RCC 7860 (cell line): ENCODE measurements at places on chromosomes 6 and 20.

GRCh38 chr20:44750081-44750805 is 4.6 kb downstream of the KCNK15 start:
- DNase-seq, result no peak

- no peak for DNase-seq
Measured at GRCh38 chr6:17486680-17487079, 93.3 kb downstream of the CAP2 start.

DNA sequence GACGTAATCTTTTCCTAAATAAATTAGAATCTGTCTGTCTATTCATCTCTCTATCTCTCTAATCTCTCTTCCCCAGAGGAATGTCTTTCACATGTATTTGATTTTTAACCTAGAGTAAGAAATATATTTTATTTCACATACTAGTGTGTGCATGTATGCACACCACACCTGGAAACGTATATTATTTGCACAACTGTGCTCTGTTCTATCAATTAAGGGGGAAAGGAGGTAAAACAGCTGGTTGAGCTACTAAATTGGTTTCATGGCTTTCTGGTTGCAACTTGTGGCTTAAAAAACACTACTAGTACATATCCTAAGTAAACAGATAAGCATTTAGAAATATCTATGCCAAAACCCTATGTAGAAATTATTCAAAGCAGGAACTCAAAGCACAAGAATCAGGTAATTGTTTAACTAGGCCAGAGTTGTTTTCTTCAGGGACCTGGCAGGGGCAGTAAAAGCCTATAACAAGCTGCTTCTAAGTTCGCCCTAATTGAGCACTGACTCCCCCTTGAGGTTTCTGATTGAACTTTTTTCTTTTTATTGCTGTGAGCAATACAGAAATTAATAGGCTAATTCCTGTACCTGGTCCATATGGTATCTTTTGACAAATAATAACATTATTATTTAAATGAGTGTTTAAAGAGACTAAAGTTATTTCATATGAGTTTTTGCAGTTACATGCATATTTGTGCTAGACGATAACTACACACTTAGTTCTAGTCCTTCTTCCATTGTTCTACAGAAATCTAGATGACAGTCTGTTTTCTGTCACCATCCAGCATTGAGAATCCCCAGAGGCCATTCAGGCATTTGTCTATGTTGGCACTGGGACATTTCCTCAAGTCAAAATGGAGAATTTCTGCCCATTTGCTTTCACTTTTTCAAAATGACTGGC is 88.6 kb downstream of the MCHR2 start:
- DNase-seq, result peak; percentile 19

DNA sequence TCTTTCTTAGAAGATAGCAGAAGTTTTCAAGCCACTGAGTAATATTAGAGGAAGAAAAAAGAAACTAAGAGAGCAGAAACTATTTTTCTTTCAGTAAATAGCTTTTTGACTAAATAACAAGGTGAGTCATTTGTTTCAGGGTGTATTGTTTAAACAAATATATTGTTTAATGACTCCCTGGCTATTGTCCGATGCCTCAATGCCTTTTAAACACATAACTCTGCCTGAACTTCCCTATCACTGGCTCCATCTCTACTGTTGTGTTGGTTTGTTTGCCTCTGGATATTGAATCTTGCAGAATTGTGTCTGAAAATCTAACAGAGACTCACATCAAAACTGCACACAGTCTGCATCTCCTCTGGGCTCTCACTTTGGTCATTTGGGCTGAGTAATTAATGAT is 19.6 kb upstream of the CLIC5 start:
- DNase-seq, result no peak

- no peak for DNase-seq
Measured at GRCh38 chr6:12806796-12807195, 90.2 kb downstream of the PHACTR1 start.

GRCh38 chr6:113077794-113078193 is 730.7 kb downstream of the RFPL4B start:
- DNase-seq, result no peak

DNA sequence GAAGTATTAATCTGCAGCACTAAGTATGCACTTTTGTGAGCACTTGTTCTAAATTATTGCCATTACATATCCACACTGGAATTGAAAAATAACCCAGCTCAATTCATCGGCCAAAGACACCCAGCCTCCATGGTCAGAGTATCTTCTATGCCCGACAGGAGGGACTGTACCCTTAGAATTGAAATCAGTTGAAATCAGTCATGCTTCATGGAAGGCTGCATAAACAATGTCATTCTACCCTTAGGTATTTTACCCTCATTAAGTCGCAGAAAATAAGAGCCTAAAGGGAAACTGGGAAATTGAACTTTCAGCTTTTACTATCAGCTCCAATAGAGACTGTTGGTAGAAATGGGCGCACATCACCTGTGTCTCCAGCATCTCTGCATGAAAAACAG is 2.9 kb upstream of the RAMACL start:
- no peak for DNase-seq

GRCh38 chr6:88179692-88180091 is 13.5 kb upstream of the CNR1 start:
- no peak for DNase-seq

DNA sequence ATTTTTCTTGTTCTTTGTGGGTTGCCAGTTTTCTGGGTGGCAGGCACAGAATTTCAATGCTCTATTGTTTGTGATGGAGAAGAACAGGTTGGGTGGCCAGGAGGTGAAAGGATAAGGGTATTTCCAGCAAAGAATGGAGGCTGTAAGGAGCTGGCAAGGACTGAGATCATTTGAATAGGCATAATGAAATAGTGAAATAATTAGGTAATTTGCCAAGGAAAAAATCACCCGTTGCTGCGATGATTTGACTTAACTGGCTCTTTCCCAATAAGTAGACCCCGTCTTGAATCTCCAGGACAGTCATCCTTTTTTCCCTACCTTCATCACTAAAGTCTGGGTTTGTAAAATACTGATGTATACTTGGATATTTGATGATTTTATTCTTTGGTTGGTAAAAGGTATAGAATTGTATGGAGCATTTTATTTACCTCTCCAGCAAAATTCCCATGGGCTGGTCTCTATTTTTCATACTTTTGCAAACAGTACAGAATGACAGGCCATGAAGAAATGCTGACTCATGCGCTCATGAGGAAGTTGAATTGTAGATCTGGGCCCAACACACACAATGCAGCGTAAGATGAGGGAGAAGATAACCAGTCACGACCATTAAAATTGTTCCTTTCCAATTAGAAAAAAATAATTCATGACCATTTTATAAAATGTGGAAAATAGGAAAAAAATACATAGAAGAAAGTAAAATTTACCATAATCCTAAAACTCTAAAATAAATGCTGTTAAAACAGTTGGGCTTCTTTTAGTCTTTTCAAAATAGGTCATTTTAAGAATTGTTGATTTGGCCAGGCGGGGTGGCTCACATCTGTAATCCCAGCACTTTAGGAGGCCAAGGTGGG is 2.4 kb upstream of the GCNT2 start:
- DNase-seq, result peak; percentile 25

- no peak for DNase-seq
Measured at GRCh38 chr6:119821380-119821779, 471.8 kb upstream of the MAN1A1 start.

- no peak for DNase-seq
Measured at GRCh38 chr6:24825130-24825630, 26.5 kb upstream of the ARMH2 start.
